Activated CD4-positive, alpha-beta T cell treated with anti-CD3 and anti-CD28 coated beads for 36 hours (primary cell): ENCODE measurements at places on chromosomes 11 and 22. TPM values are rescaled to one million over a fixed set of nuclear protein-coding genes. Genes with fewer than 3 reads are reported as not detected.

DNA sequence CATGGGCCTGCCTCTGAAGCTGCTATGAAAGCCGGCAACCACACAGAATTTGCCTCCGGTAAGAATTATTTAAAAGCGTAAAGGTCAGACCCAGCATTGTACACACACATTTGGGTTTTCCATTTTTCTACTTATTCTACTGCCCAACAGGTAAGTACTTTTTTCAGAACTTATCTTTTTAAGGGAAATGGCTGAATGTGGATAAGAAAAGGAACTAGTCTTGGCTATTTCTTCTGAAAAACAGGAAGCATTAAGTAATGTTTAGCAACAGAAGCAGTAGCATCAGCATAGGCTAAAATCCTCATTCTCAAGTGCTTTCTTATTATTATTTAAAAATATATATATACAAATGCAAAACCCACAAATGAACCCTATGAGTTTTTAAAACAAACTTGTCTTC is 103.1 kb downstream of the MPPED2 start:
- no peak for DNase-seq

Gene SLC22A12
- total RNA-seq = not detected

DNA sequence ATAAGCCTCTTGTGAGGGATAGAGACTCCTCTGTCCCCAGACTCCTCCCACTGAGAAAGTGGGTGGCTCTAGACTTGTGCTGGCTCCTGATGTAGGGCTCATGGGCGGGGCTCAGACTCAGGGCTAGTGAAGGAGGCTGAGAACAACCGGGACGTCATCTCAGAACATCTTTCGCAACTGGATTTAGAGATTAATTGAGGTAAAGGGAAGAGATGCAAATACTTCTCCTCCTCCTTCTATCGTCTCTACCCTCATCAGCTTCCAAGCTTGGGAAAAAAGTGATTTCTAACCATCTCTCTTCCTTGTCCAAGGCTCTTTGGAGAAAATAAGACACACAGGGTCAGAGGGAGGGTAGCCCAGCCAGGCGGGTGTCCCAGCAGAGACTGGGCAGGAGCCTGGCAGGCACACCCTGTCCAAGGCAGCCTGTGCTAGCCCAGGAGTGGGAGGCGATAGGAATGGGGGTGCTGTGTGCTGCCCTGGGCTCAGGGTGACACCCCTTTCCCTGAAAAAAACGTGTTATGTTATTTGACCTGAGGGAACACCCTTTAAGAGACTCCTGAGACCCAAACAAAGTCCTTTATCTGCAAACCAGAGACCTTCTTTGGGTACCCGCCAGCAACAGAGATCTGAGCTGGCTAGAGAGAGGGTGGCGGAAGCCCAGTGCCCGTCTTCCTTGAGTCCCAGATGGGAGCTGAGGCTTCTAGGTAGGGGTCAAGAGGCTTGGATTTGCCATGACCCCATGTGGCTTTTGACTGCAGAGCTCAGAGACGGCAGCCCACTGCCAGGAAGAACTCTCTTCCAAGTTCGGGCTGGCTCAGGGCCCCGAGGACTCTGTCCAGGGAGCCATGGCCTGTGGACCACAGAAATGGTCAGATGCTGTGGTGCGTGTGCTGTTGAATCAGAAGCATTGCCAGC is 160.9 kb downstream of the ADAMTS15 start:
- no peak for DNase-seq

Gene GP1BB
- total RNA-seq = not detected

DNA sequence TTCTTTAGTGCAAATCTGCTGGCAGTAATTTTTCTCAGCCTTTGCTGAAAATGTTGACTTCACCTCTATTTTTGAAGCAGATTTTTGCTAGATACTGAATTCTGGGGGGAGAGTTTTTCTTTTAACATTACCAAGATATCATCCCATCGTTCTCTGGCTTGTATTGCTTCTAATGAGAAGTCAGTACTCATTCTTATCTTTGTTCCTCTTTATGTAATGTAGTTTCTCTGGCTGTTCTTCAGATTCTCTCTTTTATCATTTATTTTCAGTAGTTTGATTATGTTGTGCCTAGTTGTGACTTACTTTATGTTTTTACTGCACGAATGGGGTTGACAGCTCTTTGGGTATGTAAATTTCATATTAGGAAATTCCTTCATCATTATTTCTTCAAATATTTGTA is 318.7 kb upstream of the PITPNB start:
- DNase-seq = no peak

DNA sequence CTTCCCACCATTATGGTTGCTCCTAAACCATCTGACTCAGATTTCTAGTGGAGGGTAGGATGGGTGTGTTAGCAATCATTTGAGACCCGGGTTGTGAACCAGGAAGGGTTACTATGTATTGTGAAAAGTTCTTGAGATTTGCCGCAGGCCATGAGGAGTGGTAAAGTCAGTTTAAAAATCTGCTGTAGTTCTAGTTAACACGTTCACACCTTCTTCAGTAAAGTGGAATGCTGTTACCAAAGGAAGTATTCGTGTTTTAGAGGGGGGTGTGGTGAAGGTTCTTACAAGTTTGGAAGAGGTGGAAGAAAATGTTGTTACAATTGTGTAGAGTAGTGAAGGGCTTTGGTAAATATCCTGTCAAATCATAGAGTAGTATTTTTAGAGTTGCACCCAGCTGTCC is 2.6 kb downstream of the MTMR3 start:
- DNase-seq = no peak

DNA sequence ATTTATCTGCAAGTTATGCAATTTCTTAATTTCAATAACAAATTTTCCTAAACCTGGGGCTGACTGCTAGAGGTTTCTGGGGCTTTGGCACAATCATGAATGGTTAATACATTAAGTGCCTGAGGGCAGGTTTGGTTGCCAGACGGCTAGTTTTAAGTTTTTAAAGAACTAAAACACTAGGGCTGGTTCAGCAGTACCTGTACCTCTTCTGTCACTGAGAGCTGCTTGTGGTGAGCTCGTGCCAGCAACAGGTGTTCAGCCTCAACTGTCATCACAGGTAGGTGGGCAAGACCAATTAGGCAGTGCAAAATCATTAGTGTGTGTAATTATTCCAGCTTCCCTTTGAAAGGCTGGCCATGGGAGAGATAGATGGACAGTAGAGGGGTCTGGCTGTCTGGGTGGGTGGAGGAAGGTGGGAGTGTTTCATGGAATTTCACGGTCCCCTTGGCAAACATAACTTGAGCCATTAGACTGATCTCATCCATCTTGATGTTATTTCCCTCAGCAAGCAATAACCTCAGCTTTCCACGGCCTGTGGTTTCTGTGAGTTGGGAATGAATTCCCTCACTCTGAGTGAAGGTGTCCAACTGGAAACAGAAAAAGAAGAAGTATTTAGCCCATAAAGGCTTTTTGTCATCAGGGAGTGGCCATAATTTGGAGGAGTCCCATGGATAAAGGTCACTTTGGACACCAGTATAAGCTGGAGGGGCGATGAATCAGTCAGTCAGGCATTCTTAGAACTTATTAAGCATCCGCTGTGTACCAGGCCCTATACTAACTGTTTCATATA is 114.8 kb downstream of the SNX19 start:
- DNase-seq = no peak

Gene MMP8
- not detected for total RNA-seq

GRCh38 chr11:63553759-63554158 is 9.4 kb downstream of the PLAAT2 start:
- DNase-seq = peak; percentile 73

GRCh38 chr11:118115048-118115447 is 28.3 kb upstream of the SMIM35 start:
- DNase-seq = no peak

- DNase-seq = no peak
Observed at GRCh38 chr11:119531056-119531455, 108.1 kb upstream of the THY1 start.
